ENCODE measurements at places on chromosomes 1 and 21.

DNA sequence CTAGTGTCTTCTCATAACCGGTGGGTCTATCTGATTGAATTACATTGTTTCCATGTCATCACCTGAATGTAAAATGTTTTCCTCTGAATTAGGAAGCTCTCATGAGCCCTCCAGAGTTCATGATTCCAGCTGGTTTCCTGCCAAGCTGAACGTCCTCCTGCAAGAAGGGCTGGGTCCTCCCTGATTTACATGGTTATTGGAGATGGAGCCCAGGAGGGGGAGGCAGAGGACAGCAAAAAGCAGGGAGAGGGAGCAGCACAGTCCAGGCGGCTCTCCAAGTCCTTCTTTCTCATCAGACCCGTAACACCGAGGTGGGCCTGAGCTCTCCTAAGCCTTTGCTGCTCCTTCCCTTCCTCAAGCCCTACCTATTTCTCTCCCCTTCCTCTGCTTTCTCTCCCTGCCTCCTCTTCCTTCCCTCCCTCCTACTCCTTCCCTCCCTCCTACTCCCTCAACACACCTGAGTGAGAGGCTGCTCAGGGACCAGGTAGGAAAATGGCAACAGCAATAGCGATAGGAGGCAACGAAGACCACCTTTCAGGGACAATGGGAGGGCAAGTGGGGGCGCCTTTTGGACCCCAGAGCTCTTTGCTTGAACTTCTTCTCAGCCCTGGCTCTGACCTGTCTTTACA lies 265.9 kb downstream of the PRDM2 start:
- no peak for DNase-seq

GRCh38 chr1:59014827-59015226 lies 231.0 kb upstream of the JUN start:
- DNase-seq, result no peak

DNA sequence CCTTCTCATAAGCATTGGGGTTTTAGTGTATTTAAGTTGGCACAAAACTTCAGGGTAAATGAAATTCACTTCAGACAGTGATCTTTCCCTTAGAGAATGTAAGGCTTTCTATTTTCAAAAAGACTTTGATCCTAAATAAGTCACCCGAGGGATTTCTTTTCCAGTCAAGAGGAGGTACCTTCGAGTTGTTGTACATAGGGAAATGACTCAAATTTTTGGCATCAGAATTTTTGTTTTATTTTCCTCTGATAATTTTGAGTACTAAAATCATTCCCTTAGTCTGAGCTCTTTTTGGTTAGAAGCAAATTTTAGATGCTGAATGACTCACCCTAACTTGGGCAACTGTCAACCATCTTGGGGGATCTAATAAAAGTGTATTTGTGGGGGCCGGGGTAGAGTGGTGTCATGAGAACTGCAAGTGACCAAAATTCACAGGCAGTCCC lies 193.9 kb downstream of the DHRS3 start:
- no peak for DNase-seq

GRCh38 chr1:104238991-104239390 lies 489.3 kb downstream of the AMY1C start:
- DNase-seq, result no peak

GRCh38 chr1:223700942-223701637 lies 11.2 kb upstream of the CAPN2 start:
- DNase-seq, result no peak

DNA sequence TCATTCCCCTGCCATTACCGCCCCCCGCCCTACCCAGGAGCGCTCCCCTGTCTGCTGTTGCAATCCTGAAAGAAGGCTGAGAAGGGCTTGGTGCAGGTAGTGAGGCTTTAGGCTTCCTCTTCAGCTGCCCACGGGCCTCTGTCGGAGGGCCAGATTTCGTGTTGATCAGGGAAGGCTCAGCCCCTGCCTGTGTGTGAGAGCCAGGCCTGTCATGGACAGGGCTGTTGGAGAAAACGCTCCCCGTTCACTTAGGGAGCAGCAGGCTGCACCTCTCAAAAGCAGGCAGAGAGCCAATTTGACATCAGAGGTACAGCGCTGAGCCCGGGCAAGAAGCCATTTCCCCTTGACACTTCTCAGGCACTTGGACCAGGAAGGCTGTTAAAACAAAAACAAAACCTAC lies 19.0 kb downstream of the TEX35 start:
- no peak for DNase-seq

GRCh38 chr1:224635356-224635755 lies 19.2 kb downstream of the CNIH3 start:
- no peak for DNase-seq

DNA sequence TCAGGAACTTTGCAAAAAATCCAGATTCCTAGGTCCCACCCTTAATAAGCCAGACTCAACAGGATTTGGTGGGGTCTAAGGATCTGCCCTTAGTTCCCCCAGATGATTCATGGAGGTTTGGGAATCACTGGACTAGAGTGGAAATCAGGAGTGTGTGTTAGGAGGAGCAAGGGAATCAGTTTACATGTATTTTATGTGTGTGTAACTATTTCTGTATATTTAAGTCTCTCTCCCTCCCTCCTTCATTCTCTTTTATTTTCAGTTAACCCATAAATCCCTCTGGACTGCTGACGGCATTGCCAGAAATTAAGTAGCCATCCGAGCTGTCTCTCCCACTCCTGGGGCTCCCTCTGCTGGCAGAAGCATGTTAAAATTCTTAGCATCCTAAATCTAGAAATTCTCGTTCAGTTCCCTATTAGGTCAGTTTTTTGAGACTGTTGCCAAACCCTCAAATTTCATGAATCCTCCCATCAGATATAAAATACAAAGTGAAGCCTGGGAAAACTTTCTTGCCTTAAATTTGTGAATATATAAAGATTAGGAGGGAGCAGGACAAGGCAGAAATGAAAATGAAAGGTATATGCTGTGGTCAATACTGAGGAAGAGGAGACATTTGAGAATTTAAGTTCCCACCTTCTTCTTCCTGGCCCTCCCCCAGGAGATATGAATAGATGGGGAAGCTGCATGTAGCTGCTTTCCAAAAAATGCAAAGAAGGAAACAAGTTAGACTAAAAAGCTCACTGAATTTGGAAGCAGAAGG lies 11.7 kb upstream of the HSD11B1 start:
- no peak for DNase-seq

- no peak for DNase-seq
Measured at GRCh38 chr1:10553118-10553517, 78.4 kb downstream of the PEX14 start.

DNA sequence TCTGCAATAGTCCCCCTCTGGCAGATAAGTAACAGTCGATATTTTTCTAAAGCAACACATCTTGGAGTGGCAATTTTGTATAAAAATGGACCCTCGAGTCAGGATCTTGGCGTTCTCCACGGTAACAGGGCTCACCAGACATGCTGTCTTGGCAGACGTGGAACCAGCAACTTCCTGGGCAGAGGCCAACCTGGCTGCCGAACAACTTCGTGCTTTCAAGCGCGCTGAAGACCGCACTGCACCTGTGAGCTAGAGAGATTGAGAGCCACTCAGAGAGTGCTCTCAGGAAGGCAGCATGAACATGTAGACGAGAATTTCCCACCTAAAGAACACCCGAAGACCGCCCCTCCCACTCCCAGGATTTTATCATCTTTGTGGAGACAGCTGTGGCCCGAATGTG lies 7.3 kb downstream of the C1orf174 start:
- DNase-seq, result no peak

GRCh38 chr1:206459703-206460102 lies 10.6 kb upstream of the IKBKE start:
- DNase-seq, result no peak

- peak; percentile 78 for DNase-seq
Measured at GRCh38 chr1:16904560-16905109, 8.9 kb downstream of the RNU1-2 start.

DNA sequence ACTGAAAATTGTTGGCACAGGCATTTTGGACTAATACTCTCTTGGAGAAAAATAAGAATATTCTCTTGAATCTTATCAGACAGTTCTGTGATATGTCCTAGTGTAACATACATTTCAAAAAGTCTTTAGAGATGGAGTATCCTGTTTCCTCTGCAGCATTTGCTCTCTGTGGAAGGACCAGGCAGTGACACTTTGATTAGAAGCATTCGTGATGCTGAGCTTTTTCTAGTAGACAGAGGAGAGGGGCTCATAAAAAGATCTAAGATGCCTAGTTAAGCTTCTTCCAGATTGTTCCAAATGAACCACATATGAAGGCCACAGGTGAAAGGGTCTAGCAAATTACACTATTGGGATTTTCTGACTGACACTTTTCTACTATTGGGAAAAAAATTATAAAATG lies 120.3 kb downstream of the C1orf21 start:
- no peak for DNase-seq

DNA sequence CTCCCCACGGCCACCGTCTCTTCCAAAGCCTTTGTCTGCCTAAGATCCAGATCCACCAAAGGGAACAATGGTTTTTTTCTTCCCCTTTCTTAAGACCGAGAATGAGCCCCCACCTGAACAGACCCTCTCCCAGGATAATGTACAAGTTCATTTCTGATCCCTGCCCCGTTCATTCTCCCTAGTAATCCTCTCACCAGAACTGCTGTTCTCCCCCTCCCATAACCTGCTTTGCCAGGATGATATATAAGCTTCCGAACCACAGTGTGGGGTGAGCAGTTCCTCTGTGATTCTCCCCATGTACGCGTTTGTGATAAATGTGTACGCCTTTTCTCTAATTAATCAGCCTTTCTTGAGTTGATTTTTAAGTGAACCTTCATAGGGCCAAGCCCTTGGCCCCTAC lies 4.9 kb downstream of the RD3 start:
- no peak for DNase-seq

DNA sequence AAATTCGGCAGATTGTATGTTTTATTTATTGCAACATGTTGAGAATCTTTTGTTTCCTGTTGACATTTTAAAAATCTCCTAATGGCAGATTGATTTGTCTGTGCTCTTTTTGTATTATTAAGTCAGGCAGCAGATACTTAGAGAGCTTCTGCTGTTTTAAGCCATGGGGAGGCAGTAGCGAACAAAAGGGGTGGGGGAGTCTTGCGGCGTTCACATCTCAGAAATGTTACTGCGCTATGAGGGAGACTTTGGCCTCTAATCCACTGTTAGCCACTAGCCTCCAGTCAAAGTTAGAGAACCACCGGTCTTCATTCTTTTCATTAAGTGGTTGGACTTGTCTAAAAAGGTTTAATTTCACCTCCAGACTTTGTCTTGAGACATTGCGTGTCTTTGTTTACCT lies 93.6 kb downstream of the DYRK1A start:
- no peak for DNase-seq

DNA sequence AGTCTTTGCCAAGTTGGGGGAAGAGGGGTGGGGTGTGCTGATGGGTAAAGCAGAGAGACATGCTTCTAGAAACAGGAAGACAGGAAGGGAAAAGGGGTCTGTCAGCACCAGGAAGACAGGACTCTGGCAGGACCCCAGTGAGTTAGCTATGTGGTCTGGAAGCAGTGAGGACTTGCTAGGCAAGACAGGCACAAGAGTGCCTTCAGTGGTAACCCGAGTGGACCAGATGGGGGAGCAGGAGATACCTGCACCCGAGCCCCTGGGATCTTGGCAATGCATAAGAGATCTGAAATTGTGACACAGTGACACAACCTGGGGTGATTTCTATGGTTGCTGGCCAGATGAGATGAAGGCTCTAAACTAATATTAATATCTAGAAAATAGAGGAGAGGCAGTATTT lies 7.0 kb downstream of the TLR5 start:
- DNase-seq, result no peak

DNA sequence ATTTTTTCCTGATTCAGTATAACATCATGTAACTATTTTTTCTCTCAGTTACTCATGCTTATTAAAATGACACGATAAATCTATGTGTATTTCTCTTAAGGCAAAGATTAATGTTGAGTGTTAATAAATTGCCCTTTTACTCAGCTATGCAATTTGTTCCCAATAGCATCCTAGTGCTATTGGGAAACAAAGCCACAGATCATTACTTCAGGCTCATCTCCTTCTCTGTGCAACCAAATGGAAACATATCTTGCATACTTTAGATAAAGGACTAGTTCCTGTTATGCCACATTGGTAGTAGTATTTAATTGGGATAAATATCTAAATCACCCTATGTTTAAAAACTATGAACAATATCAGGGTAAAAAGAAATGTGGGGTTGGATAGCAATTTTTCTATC lies 106.2 kb downstream of the PLPPR4 start:
- DNase-seq, result no peak

DNA sequence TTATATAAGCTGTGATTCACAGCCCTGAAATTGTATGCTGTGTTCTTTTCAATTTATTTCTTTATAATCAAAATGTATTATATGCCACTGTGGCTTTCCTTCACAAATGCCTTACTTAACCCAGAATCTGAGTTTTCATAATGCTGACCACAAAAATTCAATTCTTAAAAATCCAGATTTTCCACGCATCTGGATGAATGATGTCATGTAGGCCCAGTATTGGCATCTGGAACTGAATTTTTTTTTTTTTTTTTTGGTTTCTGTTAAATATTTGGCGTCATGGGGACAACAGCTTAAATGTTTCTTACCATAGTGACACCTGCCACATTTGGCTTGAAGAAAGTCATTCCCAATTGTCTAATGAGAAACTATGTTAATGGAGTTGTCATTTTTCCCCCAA lies 296.8 kb downstream of the TM2D1 start:
- no peak for DNase-seq

- DNase-seq, result no peak
Measured at GRCh38 chr1:75632350-75632949, 21.5 kb upstream of the SLC44A5 start.

GRCh38 chr1:59220356-59220755 lies 76.5 kb upstream of the FGGY start:
- DNase-seq, result no peak

DNA sequence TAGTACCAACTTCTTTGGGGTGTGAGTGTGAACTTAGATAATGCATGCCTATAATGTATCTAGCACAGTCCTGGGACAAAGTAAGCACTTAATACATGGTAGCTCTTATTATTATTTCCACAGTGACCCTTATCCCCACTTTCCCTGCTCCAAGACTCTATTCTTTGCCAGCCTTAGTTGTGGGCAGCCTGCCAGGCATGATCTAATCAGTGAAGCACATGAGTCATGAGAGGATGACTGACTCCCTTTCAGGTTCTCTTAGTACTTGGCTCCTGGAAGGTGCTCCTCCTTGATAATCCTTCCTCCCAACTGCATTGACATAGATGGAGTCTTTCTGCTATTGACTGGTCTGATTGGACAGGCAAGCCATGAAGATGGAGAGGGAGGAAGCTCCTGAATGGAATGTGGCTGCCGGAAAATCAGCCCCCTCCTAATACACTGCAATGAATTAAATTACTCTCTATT lies 17.4 kb upstream of the GNG12 start:
- DNase-seq, result no peak

- DNase-seq, result no peak
Measured at GRCh38 chr1:21707086-21707840, 38.1 kb upstream of the RAP1GAP start.
